ENCODE measurements at places on chromosomes 6 and 20.

- DNase-seq: no peak
Measured at GRCh38 chr6:298233-299103, 6.2 kb downstream of the DUSP22 start.

GRCh38 chr6:35163836-35164235 lies 22.7 kb upstream of the TCP11 start:
- no peak for DNase-seq

- no peak for DNase-seq
Measured at GRCh38 chr6:163709693-163710092, 295.2 kb downstream of the QKI start.

DNA sequence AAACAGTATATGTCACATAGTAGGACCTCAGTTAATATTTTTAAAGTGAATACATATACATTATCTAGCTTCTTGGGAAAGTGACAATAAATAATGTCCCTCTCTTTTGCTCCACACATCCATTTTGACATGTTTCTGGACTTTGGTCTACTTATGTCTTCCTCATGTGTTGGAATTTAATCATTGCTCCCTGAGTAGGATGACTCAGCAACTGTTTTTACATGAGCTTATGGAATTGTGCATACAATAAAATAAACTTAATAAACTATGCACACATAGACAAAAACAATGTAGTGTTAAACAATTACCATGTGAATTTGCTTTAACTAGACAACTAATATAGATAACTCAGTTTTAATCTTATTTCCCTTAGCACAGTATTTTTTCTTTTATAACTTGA lies 503.8 kb downstream of the TFAP2B start:
- no peak for DNase-seq

- DNase-seq: no peak
Measured at GRCh38 chr6:30157999-30158398, 3.0 kb downstream of the TRIM10 start.

DNA sequence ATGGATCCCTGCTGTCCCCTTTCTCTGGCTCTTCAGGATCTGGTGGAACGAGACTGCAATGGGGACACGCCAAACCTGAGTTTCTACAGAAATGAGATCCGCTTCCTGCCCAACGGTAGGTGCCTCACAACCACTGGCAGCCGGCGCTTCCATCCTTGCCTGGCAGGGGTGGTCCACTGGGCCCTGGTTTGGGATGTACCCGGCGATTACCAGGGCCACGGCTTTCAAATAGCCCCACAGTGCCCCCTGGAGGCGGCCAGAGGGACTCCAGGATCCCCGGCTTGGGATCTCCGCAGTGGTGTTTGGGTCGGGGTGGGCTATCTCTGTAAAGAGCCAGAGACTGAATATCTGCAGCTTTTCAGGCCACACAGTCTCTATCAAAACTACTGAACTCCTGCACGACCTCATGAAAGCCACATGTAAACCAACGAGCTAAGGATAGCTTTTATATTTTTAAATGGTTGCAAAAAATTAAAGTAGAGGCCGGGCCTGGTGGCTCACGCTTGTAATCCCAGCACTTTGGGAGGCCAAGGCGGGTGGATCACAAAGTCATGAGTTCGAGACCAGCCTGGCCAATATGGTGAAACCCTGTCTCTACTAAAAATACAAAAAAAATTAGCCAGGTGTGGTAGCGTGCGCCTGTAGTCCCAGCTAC lies 3.7 kb downstream of the OGFR start:
- peak; percentile 86 for DNase-seq

GRCh38 chr6:54086439-54086838 lies 24.8 kb upstream of the MLIP start:
- DNase-seq: no peak

GRCh38 chr6:26553635-26554446 lies 15.7 kb downstream of the HMGN4 start:
- peak; percentile 76 for DNase-seq

GRCh38 chr6:1179571-1180459 lies 132.1 kb upstream of the FOXQ1 start:
- no peak for DNase-seq

GRCh38 chr20:40863355-40863919 lies 165.2 kb upstream of the TOP1 start:
- no peak for DNase-seq

DNA sequence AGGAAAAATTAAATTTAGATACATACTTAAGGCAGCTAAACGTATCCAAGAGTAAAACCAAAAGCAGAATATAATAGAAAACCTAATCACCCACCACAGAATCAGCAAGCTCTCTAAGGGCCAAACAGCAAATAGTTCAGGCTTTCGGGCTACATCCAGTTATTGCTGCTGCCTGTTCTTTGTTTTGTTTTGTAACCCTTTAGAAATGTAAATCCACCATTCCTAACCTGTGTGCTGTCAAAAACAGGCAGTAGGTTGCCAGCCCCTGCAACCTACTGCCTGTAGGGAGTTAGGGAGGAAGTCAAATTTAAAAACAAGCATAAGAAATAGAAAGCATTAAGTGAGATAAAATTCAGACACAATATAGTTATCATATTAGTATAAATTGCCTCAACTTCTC lies 225.9 kb downstream of the PTPRT start:
- no peak for DNase-seq

GRCh38 chr20:43068482-43068881 lies 121.2 kb downstream of the PTPRT start:
- DNase-seq: no peak

DNA sequence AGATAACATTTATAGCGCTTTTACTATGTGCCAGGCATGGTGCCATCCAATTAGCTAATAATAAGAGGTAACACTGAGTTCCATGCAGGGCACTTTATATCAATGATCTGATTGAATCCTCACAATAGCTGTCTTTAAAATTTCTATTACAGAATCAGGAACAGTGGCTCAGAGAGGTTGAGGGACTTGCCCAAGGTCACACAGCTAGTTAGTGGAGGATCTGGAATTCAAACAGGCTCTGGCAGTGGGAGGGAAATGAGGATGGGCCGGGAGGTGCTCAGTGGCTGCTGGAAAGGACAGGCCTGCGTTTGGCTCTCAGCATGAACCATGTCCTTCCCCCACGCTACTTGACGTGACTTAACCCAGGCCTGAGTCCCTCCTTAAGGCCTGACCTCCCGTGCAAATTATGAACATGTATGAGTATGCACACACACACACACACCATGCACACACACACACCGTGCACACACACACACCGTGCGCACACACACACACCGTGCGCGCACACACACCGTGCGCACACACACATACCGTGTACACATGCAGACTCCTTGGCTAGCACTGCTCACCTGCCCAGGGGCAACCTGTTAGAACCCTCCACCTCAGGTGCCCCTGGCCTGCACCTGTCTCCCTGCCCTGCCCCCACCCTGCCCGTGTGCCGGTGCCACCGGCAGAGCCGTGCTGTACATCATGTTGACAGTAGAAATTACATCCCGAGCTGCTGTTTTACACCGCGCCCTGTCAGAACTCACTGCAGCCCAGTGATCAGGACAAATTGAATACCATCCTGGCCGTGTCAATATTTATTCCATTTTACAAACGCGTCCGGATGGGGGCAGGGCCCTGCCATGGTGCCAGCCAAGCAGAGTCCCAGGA lies 43.7 kb downstream of the CDH22 start:
- DNase-seq: no peak

DNA sequence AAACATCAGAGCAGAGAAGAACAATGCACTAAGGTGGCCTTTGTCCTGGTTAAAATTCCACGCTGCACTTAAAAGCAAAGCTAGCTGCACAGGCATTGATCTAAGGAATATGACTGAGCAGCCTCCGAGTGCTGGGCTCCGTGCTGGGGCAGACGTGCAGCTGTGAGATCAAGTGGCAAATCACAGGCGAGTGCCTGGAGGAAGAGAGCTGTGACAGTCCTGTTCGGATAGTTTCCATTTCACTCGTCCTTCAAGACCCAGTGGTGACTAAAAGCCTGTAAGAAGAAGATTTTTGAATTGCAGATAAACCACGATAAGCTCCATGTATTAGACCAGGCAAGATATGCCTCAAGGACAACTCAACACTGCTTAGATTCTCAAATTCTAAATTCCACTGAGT lies 247.9 kb downstream of the ANKRD60 start:
- DNase-seq: no peak

- no peak for DNase-seq
Measured at GRCh38 chr20:59832406-59833363, 100.8 kb downstream of the SYCP2 start.

DNA sequence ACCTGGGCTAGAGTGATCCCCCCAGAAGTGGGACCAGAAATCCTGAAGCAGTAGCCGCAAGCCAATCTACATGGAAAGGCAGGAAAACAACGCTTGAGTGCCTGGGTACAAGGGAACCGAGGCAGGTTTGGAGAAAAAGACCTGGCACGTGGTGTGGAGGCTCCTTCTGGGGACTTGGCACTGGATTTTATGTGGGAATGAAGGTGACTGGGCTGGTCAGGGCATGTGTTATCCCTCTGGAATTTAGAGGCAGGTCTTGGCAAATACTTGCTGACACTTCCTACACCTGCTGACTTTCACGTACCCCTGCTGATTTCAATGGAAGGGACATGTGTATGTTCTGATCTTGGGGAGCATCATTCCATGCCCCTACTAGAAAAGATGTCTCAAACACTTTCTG lies 25.0 kb upstream of the FAM217A start:
- DNase-seq: no peak

DNA sequence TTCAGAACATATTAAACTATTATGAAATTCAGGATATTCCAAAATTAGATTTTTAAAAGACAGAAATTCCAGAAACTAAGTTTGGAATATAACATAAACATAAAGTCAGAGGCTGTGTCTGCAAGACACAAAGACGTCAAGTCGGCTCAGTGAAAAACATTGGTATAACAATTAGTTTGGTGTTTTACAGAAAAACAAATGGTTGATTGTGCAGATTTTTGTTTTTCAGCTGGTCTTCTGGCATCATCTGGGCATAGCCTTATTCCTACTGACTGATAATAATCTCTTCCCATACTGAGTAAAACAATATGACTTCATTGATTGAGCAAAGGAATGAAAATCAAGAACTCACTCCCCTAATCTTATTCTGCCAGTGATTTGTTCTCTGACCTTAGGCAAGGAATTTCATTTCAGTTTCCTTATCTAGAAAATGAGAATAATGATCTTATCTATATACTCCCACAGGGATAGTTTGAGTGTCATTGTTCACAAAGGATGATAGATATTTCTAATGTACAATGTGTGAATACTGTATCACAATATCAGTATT lies 84.3 kb downstream of the FRK start:
- DNase-seq: no peak

- DNase-seq: no peak
Measured at GRCh38 chr6:22099923-22100322, 196.9 kb downstream of the PRL start.

DNA sequence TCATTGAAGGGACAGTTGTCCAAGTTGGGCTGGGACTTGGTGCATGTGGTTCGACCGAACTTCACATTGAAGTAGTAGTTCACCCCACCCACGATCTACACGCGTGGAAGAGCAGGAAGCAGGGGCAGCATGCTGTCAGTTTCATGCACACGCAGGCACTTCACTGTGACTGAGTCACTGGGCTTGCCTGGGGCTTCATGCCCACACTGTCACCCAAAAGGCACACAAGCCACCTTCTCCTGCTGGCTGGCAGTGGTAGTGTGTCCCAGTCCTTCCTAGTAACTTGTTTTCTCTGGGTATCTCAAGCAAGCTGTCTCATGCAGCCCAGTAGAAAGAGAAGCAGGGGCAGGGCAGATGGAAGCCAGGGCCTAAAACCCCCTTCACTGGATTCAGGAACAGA lies 2.0 kb downstream of the CST5 start:
- no peak for DNase-seq

GRCh38 chr6:38185752-38186151 lies 366.2 kb downstream of the ZFAND3 start:
- DNase-seq: no peak

DNA sequence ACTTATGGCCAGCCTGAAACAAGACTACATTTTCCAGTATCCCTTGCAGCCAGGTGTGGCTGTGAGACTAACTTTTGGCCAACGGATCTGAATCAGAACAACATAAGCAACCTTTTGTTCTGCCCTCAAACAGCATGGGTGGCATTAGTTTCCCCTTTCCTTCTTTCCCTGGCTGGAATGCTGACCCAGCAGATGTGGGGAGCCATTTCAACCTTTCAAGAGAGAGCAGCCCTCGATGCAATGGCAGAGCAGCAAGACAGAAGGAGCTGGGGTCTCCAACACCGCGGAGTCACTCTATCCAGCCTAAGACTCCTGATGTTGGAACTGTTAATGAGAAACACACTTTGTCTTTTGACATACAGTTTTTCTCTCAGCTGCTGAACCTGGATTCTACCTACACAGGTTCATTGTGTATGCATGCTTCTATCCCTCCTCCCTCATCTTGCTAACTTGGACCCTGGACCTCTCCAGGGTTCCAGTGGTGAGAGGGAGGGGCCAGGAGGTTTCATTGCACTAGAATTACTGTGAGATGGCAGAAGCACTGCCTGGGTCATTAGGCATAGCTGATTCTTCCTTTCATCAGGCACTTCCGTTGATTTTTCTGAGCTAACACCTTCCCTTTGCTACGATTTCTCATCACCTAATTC lies 28.8 kb upstream of the DDR1 start:
- DNase-seq: no peak

DNA sequence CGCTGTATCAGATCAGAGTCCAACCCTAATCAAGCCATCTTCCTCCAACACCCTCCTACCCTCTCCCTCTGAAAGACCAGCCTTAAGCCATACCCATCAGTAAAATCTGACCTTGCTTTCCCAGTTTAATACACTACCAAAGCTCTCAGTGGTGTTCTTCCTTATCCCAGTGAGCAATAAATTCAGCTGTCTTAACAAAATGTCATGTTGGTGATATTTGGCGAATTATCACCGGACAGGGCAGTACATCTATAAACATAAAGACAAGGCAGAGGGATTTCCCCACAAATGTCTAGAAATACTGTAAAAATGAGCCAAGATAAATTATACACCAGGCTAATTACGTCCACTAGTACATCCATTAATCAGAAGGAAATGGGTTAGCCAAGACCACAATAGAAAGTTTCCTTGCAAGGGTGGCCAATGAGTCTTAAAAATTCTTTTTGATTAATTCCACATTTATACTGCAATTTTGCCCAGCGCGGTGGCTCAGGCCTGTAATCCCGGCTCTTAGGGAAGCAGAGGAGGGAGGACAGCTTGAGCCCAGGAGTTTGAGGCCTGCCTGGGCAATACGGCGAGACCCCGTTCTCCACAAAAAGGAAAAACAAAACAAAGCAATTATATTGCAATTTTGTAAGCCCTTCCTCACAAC lies 905 bp downstream of the RARS2 start:
- no peak for DNase-seq

GRCh38 chr6:139711804-139712585 lies 337.5 kb upstream of the CITED2 start:
- DNase-seq: no peak
